Naive thymus-derived CD8-positive, alpha-beta T cell (primary cell): ENCODE measurements at places on chromosomes 11 and 22. TPM values are rescaled to one million over a fixed set of nuclear protein-coding genes. Genes with fewer than 3 reads are reported as not detected.

- DNase-seq, result no peak
Measured at GRCh38 chr11:102780491-102780918, at the start of gene MMP10. Gene MMP10 (minus strand): TSS chr11:102780628. CDS start chr11:102780591, 37 bp downstream.

GRCh38 chr11:115521825-115522224 is 17.6 kb upstream of the CADM1 start:
- DNase-seq, result no peak

The CCDC116 gene
- 0.93 TPM for total RNA-seq

The SORL1 gene
- 419 TPM for total RNA-seq
